ENCODE measurements at places on chromosomes 3 and 15.

- DNase-seq: no peak
Measured at GRCh38 chr3:87949879-87950208, 109.0 kb downstream of the CGGBP1 start.

GRCh38 chr3:27607370-27607769 lies 114.8 kb downstream of the EOMES start:
- DNase-seq: no peak

DNA sequence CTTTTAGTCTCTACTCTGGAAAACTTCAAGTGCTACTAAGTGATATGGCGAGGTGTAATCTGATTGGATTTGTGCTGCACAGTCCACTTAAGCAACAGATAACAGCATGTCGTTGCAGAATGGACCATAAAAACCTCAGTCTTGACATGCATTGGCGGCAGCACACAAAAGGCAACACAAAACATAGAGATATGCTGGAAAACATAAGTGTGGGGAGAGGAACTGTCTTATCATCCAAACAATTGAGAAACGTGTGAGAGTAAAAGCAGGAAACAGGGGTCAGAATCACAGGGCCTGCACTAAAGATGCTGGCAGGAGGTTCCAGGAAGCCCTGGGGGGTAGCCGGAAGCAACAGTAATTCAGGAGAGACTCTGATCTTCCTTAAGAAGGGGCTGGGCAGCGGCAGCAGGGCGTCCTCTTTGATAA lies 82.1 kb downstream of the CGNL1 start:
- DNase-seq: no peak

DNA sequence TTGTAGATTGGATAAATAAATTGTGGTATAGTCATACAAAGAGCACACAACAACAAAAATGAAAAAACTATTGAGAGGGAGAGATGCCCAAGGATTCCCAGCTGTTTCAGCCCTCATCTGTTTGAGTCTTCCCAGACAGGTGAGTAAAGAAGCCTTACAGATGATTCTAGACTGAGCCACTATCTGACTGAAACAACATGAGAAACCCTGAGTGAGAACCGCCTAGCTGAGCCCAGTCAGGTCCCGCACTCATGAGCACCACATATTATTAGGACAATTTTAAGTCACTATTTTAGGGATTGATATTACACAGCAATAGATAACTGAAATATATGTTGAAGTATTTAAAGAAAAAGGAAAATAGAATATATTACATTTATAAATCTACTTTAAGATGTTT lies 19.0 kb downstream of the POPDC2 start:
- DNase-seq: no peak

DNA sequence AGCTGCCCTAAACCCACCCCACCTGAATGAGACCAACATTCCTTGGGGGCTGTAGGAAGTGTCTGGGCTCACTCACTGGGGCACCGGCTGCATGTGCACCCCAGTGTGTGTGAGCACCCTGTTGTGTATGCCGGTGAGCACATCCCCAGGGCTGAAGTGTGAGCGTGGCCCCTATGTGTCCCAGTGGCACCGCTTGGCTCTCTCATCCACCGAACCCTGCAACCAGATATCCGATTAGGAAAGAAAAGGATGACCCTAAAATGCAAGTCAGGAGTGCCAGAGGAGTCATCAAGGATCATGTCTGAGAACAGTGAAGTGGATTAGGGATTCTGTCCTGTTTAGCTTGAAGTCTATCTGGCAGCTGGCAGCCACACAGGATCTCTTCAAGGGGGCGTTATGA lies 84.0 kb upstream of the ALDH1L1 start:
- DNase-seq: no peak

- no peak for DNase-seq
Measured at GRCh38 chr3:53144862-53145712, 14.9 kb upstream of the RFT1 start.

- no peak for DNase-seq
Measured at GRCh38 chr15:50287324-50288116, 22.0 kb upstream of the HDC start.

GRCh38 chr3:46978985-46979944 lies at the start of gene NBEAL2:
Gene NBEAL2, plus strand, starts transcription at chr3:46979666. Its CDS starts 196 bp downstream, at chr3:46979862.
- peak; percentile 87 for DNase-seq

DNA sequence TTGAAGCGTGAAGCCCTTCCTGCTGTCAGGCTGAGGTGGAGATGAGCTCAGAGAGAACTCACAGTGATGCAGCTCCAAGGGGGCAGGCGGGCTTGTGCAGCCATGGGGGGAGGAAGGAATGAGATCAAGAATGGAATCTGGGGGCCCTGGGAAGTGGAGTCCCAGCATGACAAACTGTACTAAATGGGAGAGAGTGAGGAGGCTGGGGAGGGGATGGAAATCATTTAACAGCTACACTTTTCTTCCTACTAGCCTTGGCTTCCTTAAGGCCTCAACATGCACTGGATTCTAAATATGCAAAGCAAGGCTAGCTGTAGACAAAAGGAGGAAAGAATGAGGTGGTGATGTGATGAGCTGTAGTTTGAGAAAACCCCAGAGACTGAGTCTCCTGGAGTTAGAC lies 133.9 kb downstream of the EEFSEC start:
- no peak for DNase-seq

GRCh38 chr3:9229325-9229724 lies 20.1 kb downstream of the SRGAP3 start:
- DNase-seq: no peak

- DNase-seq: no peak
Measured at GRCh38 chr3:17183951-17184550, 299.3 kb downstream of the PLCL2 start.

DNA sequence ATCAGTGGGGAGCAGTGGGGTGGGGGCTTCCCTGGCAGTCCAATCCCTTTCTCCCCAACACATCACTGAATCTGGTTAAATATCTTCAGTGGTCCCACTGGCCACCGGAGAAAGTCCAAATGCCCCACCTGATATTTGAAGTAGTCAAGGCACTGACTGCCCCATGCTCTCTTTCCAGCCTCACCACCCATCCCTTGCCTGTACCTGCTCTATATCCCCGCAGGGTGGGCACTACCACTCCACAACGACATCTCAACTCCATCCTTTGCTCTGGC lies 101.7 kb downstream of the DAPK2 start:
- no peak for DNase-seq

DNA sequence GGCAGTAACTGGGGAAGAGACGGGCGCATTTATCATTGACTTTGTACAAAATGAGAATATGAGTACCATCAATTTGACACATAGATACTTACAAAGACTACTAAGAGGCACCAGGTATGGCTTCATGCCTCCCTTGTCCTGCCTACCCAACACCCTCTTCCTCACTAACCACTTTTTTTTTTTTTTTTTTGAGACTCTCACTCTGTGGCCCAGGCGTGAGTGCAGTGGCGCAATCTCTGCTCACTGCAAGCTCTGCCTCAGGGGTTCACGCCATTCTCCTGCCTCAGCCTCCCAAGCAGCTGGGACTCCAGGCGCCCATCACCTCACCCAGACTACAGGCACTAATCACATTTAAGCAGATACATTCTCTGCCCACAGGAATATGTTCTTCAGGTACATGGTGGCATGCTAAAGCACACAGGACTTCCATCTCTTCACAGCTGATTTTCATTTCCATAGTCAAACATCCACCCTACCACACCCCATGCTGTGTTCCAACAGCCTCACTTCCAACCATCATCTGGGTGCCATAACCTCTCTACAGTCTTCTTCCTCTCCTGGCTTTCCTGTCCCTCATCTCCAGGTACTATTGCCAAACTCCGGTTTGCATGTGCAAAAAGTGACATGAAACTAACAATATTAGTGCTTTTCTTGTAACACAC lies 41.7 kb downstream of the RAB27A start:
- DNase-seq: no peak

DNA sequence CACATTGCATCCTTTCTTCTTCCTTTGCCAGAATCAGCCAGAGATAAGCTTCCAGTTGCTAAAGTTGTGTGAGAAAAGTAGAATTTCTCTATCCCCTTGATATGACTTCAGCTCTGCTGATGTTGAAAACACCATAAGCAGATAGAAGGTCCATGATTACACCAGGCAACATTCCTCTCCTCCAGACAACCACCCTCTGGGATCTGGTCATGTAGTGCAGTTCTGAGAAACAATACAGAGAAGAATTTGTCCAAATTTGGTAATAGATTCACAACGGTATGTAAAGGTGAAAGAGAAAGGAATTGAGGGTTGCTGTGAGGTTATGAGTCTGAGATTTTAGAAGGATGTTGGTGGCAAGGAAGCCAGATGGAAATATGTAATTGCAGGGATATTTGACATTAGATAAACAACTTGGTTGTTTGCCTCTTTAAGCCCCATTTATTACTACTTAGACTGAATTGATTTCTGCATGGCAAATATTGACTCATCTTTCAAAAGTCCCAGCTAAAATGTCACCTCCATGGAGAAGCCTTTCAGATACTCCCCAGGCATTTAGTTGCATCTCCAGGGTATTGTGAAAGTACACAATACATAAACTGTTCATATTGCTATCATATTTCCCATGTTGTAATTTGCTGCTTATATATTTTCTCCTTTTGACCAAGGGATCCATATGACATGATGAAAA lies 134.9 kb downstream of the GAP43 start:
- no peak for DNase-seq

DNA sequence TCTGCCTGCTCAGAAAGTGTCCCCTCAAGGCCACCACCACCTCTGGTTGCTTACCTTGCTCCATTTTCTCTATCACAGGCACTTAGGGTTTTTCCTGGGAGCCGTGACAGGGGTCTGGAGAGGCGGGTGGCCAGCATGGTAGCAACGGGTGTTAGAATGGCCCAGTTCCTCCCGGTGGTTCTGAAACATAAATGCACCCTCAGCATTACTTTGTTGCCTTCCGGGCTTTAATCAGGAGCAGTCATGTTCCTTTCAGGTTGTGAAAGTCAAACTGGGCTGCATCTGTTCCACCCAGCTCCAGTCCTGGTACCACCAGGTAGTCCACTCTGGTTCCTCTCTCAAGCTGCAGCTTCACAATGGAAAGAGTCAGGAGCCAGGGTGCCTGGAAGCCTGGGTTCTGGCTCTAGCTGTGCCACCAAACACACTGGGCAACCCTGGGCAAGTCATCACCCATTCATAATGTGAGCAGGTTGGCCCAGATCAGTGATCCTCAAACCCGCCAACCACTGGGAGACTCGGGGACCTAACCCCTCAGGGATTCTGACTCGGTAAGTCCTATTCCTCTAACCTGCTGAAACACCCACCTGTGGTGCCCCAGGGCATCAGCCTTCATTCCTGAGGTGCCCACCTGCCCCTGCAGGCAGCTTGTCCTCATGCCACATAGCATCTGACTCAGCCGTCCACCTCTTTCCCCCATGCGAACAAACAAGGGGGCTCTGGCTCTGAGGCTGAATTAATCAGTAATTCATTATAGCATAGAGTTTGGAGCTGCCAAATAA lies 9.3 kb downstream of the BDH1 start:
- no peak for DNase-seq

DNA sequence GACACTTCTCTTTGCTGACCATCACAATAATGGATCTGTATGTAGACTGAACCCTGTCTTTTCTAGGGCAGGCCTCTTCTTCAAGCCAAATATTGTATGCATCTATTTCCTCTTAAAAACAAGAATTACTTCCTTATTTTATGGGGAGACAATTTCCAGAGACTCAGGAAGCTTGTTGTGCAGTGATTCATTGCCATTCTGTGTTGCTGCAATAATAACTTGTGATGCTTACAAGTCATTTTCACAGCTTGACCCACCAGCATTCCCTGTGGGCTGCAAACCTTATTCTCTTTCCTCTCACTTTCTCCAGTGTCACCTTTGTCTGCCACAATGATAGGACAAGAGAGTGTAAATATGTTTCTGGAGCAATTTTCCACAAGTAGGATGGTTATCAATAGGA lies 276.7 kb upstream of the SGO1 start:
- no peak for DNase-seq

DNA sequence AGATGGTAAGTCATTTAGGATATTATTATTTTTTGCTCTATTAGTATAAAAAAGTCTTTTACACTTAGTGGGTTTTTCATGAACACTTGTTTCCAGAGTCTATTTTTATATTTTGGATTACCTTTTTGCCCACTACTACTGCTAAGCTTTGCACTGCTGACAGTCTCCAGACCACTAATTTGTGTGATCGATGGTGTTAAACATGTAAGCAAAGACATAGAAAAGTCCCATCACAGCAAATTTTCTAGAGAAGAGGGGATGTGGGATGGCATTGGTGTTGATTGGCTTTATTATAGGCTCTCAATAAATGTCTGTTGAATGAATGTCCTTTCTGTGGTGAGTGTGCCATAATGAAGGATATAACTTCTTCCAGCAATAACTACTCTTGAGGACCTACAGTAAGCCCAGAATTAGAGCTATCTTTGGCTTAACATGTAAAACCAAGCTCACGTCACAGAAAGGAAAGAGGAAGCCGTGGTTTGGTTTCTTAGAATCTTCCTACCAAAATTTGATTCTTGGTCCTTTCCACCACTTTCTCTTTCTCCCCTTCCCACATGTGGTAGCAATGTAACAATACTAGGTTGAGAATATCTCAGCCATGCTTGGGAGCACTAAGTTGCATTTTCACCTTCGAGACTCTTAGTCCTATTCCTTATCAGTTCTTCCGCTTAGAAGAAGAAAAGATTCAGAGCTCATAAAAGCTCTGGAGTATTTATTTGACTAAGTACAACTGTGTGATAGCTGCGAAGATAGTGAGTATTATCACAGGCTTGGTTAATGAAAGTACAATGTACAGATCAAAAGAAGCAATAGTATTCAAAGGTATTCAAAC lies 90.6 kb upstream of the UMPS start:
- DNase-seq: no peak

- no peak for DNase-seq
Measured at GRCh38 chr15:91942720-91943394, 89.3 kb downstream of the SLCO3A1 start.

DNA sequence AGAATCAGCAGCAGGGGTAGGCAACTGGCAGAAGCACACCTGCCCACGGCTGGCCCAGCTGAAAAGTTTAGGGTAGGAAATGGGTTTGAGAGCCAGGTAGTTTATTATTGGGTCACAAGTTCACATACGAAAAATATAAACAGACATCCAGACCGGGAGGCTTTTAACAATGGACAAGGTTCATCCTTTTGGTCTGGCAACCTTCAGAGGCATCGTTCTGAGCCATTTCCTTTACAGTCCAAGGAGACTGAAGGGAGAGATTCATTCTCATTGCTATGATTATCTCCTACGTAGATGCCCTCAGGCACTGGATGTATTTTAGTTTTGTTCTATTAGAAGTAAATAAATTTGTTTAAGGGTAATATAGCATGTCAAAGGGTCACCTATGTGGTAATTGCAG lies 248.0 kb upstream of the THBS1 start:
- DNase-seq: no peak
